ENCODE measurements at places on chromosomes 3 and 15. TPM values are rescaled to one million over a fixed set of nuclear protein-coding genes. Genes with fewer than 3 reads are reported as not detected.

The SLC12A1 gene
- polyA plus RNA-seq, result under 0.01 TPM

The UCN2 gene
- polyA plus RNA-seq, result 0.32 TPM

The TMEM158 gene
- polyA plus RNA-seq, result 11.9 TPM

The LDHAL6B gene
- not detected for polyA plus RNA-seq

The IL12A gene
- polyA plus RNA-seq, result 0.24 TPM

The PYGO1 gene
- 1.8 TPM for polyA plus RNA-seq

The CCR1 gene
- 5.5 TPM for polyA plus RNA-seq

The SMCO1 gene
- not detected for polyA plus RNA-seq
